Stimulated activated CD8-positive, alpha-beta memory T cell treated with anti-CD3 and anti-CD28 coated beads, Interleukin-4, amount 100 ng/mL, for 4 hours (primary cell): ENCODE measurements at places on chromosomes 16 and 17.

- DNase-seq: no peak
Measured at GRCh38 chr16:77784441-77785372, 3.7 kb upstream of the VAT1L start.

GRCh38 chr17:56739376-56739775 lies 94.3 kb downstream of the C17orf67 start:
- no peak for DNase-seq

- DNase-seq: no peak
Measured at GRCh38 chr16:67914758-67915495, 16.7 kb downstream of the CTRL start.

- peak; percentile 15 for DNase-seq
Measured at GRCh38 chr17:7988750-7989178, 13.7 kb upstream of the GUCY2D start.

DNA sequence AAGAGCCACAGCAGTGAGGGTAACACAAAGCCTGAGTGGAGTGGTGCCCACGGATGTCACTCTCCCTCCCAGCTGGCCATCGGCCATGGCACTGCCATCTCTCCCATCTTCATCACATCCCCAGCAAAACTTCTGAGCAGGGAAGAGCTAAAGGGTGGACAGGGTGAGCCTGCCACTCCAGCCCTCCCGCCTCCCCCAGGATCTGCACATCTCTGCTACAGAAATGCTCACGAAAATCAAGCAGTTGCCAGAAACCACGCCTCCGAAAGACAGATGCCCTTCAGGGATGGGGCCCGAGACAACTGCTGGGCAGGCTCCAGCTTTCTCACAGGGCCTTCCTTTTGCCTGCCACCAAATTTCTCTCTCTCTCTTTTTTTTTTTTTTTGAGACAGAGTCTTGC lies 3.6 kb downstream of the GRIN2C start:
- no peak for DNase-seq

DNA sequence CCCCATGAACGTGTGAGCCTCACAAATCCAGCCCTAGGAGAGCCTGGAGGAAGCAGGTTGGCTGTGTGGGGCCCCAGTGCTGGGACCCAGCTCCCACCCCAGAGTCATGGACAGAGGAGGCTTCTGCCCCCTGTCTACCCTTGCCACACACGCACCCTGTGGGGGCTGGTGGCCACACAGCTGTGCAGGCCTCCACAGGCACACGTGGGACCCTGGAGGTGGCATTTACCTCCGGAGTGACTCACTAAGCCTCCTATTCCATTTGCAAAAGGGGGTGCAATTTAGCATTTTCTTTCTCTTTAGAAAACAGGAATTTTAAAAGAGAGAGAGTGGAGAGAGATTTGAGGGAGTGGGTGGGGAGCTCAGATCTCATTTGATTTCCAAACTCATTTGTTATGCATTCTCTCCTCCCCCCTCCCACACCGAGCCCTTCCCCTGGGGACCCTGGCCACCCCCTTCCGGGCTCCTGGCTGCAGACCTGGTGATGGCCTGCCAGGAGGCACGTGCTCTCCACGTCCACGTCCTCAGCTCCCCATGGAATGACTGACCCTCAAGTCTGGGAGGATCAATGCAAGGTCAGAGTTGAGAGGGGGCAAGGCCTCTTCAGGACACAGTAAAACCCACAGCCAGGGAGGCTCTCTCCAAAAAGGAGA lies 6.8 kb downstream of the PITPNM3 start:
- no peak for DNase-seq

DNA sequence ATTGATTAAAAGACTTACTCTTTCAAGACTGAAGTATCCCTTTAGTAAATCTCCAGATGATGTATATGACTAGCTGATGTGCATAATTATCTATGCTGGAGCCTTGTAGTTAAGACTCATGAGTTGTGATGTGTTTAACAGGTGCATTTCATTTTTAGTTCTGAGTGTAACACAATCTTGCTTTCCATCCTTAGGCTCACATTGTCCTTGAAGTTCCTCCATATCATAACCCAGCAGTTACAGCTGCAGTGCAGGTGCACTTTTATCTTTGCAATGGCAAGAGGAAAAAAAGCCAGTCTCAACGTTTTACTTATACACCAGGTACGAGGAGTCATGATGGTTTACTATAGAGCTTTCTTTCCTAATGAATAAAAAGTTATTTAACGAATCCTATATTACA lies 52.9 kb downstream of the ESRP2 start:
- DNase-seq: no peak

GRCh38 chr17:43006639-43007551 lies at the start of gene IFI35:
TSS of gene IFI35 (plus strand) at chr17:43006784. CDS start at chr17:43006948, 164 bp downstream.
- peak; percentile 75 for DNase-seq

GRCh38 chr16:68416057-68417046 lies 32.0 kb downstream of the SMPD3 start:
- DNase-seq: no peak

GRCh38 chr17:57991537-57991936 lies 3.5 kb upstream of the VEZF1 start:
- DNase-seq: no peak

DNA sequence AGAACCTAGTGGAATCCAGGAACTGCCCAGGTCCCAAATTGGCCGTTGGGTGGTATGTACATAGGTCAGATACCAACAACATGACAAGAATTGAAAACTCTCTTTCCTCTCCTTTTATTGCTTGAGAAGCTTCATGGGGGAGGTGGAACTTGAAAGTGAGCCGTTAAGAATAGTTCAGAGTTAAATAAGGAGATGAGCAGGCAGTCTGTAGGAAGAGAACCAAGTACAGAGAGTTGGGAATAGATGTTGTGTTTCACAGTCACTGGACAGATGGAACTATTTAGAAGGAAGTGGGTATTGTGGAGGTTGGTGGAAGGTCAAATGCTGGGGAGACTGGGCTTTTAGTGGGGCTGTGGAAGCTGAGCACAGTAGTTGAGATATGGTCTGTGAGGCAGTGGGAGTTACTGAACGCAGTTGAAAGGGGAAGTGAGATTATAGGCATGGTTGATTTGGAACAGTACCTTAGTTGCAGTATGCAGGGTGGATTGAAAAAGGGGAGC lies 26.4 kb downstream of the ARHGAP44 start:
- no peak for DNase-seq

DNA sequence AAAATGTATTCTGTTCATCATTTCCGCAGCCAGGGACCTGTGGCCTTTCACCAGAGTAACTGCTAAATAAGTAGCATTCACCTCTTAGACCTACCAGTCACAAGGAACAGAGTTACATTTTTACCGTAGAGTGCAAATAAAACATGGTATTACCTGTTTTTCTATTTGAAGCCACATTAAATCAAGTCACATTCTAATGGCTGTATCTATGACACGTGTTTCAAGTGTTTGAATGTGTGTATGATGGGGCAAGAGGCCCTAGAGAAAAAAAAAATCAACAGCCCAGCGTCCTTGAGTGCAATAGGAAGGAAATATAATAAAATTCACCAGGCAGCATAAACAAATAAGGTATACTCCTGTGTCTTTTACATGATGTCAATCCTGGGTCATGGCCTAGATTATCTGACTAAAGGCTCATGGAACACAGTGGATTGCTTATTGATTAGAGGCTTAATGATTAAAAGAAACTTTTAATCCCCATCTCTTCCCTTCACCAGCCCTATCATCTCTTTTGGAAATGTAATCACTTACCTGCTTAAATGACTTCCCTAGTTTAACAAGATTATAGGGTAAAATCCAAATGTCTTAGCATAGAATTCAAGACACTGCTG lies 168.7 kb upstream of the CDH5 start:
- no peak for DNase-seq

- no peak for DNase-seq
Measured at GRCh38 chr17:42563143-42563509, 1.2 kb downstream of the COASY start.

- DNase-seq: no peak
Measured at GRCh38 chr17:74527081-74527480, 4.2 kb downstream of the CD300LB start.

DNA sequence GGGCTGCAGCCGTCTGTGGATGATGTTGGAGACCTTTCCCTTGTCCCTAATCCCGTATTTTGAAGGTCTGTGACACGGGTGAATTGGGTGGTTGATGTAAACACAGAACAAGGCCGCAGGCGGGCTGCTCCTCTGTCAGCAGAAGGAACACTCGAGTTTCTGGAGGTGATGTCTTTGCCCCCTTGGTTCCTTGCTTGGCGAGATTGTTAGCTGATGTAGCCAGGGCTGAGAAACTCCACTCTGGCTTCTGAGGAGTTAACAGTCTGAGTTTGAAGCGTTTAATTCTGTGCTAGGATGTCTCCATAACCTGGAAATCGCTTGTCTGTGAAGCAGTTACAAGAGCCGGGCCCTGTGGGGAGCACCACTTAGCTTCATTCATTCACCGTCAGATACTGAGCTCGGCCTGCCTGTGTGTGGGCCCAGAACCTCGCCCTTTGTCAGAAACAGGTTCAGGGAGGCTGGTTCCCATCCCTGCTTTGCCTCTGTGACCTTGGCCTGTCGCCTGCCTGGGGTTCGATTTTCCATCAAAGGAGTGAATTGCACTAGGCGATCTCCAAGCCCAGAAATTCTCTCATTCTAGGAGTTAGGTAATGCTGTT lies 1.3 kb downstream of the MAPK8IP3 start:
- DNase-seq: no peak

DNA sequence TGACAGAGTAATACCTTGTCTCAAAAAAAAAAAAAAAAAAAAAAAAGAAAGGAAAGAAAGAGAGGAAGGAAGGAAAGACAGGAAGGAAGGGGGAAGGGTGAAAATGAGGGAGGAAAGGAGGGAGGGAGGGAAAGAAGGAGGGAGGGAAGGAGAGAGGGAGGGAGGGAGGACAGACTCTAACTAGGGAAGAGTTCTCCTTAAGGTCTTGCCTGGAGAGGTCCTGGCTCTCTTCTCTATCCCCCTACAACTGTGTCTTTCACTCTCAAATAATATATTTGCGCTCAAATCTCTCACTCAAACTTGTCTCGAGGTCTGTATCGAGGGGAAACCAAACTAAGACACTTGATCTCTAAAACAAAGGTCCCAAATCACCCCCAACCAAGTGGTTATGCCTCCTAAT lies 35.6 kb downstream of the WDR59 start:
- no peak for DNase-seq

GRCh38 chr16:11448796-11449416 lies 103.6 kb downstream of the RMI2 start:
- DNase-seq: no peak

- DNase-seq: no peak
Measured at GRCh38 chr17:3575511-3575910, 17.9 kb upstream of the TRPV3 start.

GRCh38 chr16:20380782-20381181 lies 23.8 kb downstream of the PDILT start:
- DNase-seq: no peak

GRCh38 chr16:62149631-62150030 lies 113.4 kb upstream of the CDH8 start:
- DNase-seq: no peak

DNA sequence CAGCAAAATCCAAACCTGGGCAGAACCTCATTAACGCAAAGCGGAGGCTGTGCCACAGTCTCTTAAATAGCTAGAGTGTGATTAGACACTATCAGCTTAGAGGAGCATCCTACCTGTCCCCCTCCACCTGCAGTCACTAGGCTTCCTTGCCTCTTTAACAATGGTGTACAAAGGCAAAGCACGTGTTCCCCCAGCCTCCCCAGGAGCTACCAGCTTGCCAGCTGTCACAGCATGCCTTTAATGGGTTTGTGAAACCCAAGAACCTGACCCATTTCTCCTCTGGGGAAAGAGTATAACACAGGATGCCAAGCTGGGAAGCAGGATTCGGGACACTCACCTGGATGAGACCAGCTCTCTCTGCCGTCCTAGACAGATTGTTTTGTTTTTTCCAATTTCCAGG lies 37.2 kb upstream of the TBX2 start:
- no peak for DNase-seq

DNA sequence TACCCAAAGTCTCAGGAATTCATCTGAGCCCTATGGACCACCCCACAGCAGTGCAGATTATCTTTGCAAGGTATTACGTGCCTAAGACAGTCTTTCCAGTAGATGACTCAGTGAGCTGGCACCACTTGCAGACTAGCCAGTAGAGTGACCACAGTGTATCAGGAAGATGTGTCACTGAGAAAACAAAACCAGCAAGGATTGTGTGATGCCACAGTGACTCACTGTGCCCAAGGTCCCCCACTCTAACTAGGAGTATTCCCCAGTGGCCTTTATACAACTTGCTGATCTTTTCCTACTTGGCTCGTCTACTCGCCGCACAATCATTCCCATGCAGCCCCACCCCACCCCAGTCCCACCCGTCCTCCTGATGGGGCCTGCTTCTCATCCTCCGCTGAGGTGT lies 26.8 kb upstream of the PRKCA start:
- no peak for DNase-seq

DNA sequence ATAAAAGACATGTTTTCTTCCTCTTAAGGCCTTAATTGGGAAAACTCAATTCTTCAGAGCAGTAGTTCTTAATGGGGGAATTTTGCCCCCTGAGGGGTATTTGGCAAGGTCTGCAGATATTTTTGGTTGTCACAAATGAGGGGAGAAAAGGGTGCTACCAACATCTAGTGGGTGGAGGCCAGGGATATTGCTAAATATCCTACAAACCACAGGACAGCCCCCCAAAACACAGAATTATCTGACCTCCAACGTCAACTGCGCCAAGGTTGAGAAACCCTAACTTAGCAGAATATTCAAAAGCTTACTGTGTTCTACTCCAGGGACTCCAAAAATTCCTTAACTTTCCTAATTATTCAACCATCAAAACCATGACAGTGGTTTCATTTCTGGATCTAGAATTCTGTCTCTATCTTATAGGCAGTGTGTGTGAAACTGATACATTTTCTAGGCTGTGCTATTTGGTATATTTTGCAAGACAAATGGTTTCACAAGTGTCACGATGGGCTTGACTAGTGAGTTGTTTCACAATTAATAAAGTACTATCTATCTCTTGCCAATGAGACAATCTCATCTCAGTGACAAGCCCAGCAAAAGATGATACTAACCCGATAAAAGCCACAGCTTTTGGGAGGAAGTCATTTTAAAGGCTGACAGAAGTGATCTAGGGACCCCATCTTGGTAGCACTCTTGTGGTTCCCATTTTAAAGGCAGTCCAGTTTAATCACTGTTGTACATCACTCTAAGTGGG lies 14.7 kb downstream of the TXNDC11 start:
- DNase-seq: no peak

DNA sequence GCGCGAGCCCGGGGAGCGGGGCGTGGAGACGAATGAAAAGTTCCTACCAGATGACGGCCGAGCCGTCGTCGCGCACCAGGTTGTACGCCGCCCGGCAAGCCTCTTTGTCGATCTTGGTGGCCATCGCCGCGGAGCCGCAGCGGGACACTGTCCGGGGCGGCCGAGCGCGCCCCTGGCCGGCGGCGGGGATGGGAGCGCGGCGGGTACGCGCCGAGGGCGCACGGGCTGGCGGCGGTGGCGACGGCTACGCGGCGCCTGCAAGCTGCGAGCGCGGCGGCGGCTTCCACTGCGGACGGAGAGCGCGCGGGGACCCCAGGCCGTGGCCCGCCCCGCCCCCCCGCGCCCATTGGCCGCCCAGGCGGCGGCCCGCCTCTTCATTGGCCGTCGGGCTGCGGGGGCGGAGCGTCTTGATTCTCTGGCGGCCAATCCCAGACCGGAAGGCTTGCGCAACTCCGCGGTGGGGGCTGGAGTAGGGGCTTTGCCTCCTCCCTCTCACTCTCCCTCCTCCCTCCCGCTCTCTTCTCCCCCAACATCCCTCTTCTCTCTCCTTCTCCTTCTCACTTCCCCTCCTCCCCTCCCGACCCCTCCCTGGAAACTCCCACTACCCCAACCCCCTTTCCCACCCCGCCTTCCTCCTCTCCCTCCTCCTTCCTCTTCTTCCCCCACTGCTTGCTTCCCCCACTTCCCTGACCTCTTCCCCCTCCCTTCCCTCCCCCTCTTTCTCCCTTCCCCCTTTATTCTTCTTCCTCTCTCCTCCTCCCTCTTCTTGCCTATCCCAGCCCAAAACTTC lies at the start of gene COTL1:
TSS of gene COTL1 (minus strand) at position 288 of the 790 bp plus-strand sequence. CDS start at position 124, 164 bp downstream.
- DNase-seq: peak; percentile 92
